ENCODE measurements at places on chromosomes 11 and 22.
A peak's percentile ranks its signal among the peaks of the same experiment; 100 is the strongest.

GRCh38 chr11:3840870-3841425 is at the start of gene RHOG:
TSS of gene RHOG (minus strand) at chr11:3840959. CDS start at chr11:3828138, 12,821 bp downstream.
- DNase-seq, result peak; percentile 51

GRCh38 chr11:4178813-4179662 is 84.4 kb downstream of the RRM1 start:
- DNase-seq, result no peak

GRCh38 chr11:70155386-70155785 is 47.7 kb upstream of the FADD start:
- DNase-seq, result no peak

DNA sequence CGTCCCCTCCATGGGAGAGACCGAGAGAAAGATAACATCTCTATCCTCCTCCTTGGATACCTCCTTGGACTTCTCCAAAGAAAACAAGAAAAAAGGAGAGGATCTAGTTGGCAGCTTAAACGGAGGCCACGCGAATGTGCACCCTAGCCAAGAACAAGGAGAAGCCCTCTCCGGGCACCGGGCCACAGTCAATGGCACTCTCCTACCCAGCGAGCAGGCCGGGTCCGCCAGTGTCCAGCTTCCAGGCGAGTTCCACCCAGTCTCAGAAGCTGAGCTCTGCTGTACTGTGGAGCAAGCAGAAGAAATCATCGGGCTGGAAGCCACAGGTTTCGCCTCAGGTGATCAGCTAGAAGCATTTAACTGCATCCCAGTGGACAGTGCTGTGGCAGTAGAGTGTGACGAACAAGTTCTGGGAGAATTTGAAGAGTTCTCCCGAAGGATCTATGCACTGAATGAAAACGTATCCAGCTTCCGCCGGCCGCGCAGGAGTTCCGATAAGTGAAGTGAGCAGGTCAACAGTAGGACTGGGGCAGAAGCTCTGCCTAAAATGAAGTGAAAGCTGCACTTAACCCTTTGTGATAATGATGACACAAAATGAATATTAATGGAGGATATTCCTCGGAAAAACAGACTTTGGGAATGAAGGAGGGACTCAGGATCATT is 65.3 kb downstream of the WNT11 start:
- DNase-seq, result no peak

DNA sequence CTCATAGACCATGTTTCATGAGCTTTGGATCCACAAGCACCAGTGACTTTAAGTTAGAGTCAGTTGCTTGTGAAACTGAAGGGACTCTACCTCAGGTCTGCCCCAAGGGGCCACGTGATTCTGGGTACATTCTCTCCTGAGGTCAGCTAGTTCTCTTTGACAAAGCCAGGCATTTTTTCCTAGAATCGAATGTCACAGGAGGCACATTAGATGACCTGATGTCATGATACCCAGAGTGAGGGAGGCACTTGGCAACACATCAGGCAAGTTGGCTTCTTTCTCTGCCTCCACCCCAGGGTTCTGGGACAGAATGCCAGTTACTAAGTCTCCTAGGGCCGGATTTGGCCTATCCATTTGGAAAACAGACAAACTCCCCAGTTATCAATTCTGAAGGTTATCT is 93.0 kb downstream of the APIP start:
- no peak for DNase-seq

DNA sequence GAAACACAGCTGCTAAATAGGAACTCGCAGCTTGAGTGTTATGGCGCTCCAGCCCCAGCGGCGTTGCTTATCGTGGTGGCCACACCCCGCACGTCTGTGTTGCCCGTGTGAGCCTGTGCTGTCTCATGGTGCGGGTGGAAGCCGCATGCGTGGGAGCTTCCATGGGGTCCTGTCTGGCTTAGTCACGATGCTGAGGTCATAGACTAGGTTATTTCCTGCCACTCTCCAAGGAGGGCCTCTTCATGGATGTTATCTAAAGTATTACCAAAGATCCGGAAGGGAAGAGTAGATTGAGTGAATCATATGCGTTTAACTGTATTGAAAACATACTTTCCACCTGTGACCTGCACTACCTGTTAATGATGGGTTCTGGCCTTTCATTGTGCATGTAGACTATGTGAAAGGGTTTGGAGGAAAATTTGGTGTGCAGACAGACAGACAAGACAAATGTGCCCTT is 21.7 kb downstream of the CTTN start:
- DNase-seq, result no peak

DNA sequence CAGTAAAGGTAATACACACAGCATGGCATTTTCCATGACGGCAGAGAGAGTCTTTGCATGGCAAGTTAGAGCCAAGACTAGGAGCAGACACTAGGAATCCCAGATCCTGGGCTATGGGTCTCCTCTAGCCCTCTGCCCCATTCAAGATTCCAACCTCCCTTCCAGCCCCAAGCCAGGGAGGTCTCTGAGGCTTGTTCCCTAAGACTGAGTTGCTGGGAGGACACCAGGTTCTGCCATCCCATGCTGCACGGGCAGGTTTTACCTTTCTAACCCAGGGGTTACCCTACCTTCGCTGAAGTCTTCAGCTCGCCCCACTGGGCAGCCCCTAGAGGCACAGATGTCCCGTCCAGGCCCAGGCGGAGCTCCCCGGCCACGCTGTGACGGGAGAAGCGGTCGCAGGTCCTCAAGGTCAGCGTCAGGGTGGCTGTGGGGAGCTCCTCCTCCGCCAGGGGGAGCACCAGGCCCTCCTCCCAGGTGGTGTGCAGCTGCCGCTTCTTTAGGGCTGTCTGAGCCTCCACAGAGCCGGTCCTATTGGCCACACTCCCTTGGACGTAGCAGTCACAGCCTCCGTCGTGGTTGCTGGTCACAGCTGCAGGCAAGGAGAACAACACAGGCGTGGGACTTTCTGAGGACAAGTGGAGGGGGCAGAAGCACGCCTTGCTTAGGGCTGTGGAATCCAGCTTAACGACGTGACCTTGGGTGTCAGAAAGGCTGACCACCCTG is 33.8 kb downstream of the SYT13 start:
- DNase-seq, result no peak

DNA sequence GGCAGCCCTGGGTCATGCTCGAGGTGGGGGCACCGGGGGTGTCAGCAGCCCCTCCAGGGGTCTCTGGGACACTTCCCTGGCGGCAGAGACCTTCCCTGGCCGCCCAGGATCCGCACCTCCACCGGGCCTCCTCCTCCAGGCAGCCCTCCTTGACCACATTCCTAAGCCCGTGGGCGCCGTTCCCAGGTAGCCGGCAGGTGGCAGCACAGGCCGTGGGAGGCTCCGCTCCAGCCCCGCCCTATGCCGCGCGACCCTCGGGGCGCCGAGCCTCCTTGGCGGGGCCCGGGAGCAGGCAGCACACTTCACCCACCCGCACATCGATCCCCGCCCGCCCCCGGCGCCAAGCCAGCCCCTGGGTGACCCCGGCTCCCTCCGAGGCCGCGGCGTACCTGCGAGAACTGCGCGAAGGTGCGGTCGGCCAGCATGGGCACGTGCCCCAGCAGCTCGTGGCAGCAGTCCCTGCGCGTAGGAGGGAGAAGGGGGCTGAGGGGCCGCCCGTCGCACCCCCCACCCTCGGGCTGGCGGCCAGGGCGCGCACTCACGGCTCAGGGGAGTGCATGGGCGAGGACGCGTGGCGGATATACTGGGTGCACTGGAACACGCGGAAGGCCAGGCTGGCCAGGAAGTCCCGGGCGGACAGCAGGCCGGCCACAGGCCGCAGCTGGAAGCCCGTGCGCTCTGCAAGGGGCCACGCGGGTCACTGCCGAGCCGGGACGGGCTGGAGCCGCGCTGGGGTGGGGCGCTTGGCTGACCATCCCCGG is 5.3 kb upstream of the INS start:
- no peak for DNase-seq

GRCh38 chr22:38754751-38755154 is 1.0 kb downstream of the SUN2 start:
- DNase-seq, result no peak

GRCh38 chr11:99432677-99433076 is 411.9 kb downstream of the CNTN5 start:
- DNase-seq, result no peak

- no peak for DNase-seq
These were observed 41.7 kb downstream of the NARS2 start for GRCh38 chr11:78532991-78533390.

- DNase-seq, result no peak
These were observed 713.2 kb upstream of the CCDC179 start for GRCh38 chr11:23573429-23573828.

GRCh38 chr11:2113776-2114175 is 25.4 kb downstream of the IGF2 start:
- no peak for DNase-seq

- no peak for DNase-seq
These were observed 2.8 kb upstream of the MRPL16 start for GRCh38 chr11:59813364-59813763.

GRCh38 chr22:39635719-39636118 is 65.2 kb downstream of the CACNA1I start:
- DNase-seq, result no peak

DNA sequence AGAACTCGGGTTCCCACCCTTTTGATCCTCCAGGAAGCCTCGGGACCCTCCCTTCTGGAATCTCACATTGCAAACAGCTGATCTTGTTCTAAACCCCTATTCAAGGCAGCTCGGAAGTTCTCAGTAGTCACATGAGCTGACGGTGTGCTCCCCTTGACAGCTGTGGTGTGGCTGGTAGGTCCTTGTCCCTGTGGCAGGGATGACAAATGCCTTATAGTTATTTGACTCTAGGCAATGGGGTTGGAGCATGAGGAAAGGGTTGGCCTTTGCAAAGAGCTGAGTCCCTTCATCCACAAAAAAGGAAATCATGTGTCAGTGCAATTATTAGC is 23.6 kb downstream of the EIF4G2 start:
- DNase-seq, result no peak

DNA sequence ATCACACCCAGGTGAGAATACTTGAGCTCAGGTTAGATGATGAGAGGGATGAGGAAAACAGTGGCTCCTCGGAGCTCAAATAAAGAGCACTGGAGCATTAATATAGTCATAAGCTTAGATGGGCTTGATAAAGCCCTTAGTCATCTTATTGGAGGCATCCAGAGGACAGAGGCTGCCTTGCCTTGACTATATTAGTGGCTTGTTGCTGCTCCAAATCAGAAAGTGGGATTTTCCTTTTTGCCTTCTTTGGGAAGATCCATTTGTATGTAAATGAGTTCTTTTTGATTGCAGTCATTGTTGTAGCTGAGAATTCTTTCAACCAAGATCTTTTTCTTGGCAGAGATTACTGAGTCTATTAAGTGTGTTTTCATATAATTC is 18.9 kb downstream of the ADM start:
- no peak for DNase-seq

GRCh38 chr11:115665175-115665821 is 161.1 kb upstream of the CADM1 start:
- DNase-seq, result no peak

- no peak for DNase-seq
These were observed 327.7 kb downstream of the TENM4 start for GRCh38 chr11:79113054-79113690.

GRCh38 chr22:17773606-17774205 is 563 bp downstream of the BID start:
- no peak for DNase-seq

DNA sequence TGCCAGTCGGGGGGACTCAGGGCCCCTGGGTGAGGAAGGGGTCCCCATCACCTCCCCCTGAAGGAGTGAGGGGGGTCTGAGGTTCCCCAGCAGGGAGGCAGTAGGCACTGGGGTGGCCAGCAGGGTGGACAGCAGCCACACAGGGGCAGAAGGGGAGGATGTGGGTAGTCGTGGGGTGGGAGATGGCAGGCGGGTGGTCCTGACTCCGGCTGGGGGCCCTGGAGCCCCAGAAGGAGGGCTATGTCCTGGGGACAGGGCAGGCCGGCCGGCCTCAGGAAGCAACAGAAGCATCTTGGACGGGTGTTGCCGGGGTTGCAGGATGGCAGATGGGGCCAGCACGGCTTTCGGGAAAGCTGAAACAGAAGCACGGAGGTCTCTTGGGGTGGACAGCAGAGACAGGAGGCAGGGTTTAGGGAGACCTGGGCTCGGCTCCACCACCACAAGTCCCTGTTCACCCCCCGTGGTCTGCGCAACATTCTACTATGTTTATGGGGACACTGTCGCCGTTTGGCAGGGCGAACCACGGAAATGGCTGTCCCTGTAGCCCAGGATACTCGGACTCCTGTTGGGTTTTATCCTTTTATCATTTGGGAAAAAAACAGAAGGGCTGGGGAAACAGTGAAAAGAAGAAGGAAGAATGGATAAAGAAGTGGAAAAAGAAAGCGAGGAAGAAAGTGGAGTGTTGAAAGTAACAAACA is 14.1 kb downstream of the VWCE start:
- no peak for DNase-seq

GRCh38 chr11:1502954-1503707 is 16.6 kb upstream of the MOB2 start:
- DNase-seq, result no peak

- no peak for DNase-seq
These were observed 8.0 kb downstream of the CSTPP1 start for GRCh38 chr11:46944356-46945075.

DNA sequence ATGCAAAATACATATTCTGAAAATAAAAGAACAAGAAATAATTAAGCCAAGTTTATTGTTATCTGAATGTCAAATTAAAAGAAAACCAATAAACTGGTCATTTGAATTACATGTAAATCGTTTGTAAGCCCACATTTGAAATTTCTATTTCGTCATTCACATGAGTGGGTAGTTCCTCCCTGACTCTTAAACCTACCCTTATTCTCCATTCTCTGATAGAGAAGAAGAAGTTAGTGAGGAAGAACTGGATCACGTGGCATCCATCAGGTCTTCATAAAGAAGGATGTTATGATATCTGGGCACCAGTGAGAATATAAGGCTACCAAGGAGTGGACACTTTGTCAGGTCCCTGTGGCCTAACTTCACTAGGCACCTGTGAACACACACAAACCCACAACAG is 328.1 kb downstream of the OPCML start:
- no peak for DNase-seq

DNA sequence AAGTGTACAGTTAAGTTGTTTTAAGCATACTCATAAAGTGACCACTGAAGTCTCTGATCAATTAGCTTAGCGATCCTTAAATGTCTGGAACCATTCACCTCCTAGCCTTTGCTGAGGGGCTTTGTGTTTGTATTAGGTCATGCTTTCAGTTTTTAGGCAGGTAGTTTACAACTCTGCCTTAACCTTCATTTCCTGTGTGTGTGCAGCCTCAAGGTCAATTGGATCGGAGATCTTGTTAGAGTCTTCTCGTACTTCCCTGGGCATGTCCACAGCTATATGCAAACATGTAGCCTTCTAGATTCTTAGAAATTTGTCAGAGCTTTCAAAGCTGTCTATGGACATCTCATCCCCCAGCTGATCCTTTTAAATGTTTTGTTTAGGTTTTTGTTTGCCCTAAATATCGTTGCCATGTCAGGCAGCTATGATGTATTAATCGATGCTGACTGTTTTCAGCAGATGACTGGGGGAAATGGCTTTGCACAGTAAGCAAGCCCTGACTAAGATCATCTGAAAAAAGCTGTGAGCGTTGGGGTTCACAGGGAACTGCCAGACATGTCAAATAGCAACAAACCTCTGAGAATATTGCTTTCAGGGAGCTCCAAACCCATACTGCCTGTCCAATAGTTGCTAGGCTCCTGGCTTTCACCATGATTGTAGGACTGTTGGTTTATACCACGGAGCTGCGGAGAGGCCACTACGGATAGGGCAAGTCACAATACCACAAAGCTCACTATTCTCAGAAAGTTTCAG is 45.6 kb downstream of the GLYAT start:
- no peak for DNase-seq

GRCh38 chr22:17410576-17410975 is 41.3 kb downstream of the CECR2 start:
- DNase-seq, result no peak
